ENCODE measurements at places on chromosomes 2 and 18.

DNA sequence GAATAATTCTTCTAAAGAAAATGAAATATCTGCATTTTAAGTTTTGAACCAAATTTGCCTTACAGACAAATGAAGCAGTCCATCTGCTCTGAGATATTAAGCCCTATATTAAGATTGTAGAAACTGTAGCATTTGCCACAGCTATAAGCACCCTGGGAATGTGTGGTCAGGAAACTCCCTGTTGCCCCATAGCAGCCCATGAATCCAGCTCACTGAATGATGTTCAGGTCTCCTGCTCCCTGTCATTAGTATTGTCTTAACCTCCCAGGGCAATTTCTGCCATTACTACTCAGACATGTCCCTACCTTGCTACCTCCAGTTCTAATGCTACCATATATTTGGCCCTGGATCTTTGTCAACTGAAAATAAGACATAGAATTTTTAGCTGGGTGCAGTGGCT lies 41.1 kb downstream of the CDK15 start:
- DNase-seq: no peak

- no peak for DNase-seq
These were observed 50.3 kb upstream of the B3GNT2 start for GRCh38 chr2:62145478-62146100.

- DNase-seq: no peak
These were observed 271.3 kb downstream of the LRATD1 start for GRCh38 chr2:14903709-14904374.

GRCh38 chr2:217418544-217418943 lies 558.7 kb upstream of the TNP1 start:
- no peak for DNase-seq

- no peak for DNase-seq
These were observed 5.1 kb upstream of the PROM2 start for GRCh38 chr2:95269036-95269680.

- DNase-seq: no peak
These were observed 214.4 kb downstream of the SRBD1 start for GRCh38 chr2:45396671-45397070.

DNA sequence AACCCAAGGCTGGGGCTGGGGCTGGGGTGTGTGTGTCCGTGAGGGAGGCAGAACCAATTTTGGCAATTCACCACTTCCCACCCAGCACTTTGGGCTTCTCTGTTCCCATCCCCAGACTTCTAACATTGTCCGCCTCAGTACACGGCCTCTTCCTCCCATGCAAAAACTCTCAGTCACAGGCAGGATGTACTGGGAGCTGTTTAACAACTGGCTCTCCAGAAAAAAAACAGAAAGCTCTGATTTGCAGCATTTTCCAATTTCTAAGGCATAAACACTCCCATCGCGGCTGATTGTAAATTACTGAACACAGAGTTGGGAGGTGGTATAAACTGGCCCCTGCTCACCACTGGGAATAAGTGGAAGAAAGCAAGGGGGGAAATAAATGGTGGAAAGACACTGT lies 73.1 kb upstream of the MAP4K3 start:
- DNase-seq: no peak

DNA sequence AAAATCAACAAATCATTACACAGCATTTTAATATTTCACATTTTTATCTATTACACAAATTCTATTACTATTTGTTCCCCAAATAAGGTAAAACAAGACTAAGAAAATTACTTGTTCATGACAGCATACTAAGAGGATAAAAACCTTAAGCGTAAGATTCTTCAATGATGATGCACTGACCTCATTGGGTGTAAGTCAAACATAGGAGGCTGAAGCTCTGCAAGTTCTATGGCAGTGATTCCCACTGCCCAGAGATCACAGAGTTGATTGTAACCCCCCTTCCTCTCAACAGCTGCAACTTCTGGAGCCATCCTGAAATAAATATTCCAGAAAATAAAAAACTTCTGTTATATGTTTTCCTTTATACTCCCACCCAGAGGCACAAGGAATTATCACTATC lies 82.2 kb upstream of the CDKL4 start:
- no peak for DNase-seq

- no peak for DNase-seq
These were observed 60.1 kb upstream of the IL1RL1 start for GRCh38 chr2:102251042-102251848.

DNA sequence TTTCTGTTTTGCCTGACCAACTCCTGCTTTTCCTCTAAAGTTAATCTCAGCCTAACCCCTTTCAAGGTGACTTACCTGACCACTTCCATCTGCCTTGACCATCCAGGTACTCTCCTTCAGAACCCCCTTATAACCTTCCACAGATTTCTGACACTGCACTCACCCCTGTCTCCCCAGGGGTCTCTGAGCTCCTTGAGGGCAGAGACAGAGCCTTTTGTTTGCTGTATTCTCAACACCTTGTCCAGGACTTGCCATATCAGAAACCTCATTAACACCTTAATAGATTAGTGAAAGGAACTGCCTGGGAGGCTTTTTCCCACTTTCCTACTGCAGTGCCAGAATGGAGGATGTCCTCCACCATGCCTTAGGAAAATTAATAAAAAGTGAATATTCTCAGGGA lies 119.7 kb upstream of the SERPINE2 start:
- DNase-seq: no peak
